ENCODE measurements at places on chromosomes 16 and 17.

GRCh38 chr16:68834550-68834949 lies 8.8 kb upstream of the TANGO6 start:
- DNase-seq = no peak

- DNase-seq = peak; percentile 17
Measured at GRCh38 chr16:66474750-66475199, 47.7 kb downstream of the BEAN1 start.

- DNase-seq = no peak
Measured at GRCh38 chr16:89303617-89304016, 86.1 kb downstream of the ZNF778 start.

GRCh38 chr17:63960006-63960405 lies 12.7 kb downstream of the SCN4A start:
- no peak for DNase-seq

DNA sequence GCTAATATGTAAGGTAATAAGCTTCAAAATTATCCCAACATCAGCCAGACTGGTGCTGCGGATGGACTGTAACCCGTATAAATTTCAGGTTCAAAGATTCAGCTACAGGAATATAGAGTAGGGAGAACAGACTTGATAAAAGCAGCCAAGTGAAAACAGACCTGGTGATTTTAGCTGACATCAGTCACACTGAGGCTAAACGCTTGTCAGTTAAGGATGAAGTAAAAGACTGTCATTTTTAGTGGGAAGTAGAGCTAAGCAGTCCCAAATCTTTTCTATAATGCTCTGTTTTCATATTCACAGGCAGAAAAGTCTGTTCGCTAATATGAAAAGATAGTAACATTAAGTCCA lies 35.4 kb downstream of the CMTM4 start:
- DNase-seq = no peak
